ENCODE measurements at places on chromosomes 3 and 15.

- DNase-seq: peak; percentile 14
Observed at GRCh38 chr3:126664591-126665214, 9.8 kb upstream of the TXNRD3 start.

DNA sequence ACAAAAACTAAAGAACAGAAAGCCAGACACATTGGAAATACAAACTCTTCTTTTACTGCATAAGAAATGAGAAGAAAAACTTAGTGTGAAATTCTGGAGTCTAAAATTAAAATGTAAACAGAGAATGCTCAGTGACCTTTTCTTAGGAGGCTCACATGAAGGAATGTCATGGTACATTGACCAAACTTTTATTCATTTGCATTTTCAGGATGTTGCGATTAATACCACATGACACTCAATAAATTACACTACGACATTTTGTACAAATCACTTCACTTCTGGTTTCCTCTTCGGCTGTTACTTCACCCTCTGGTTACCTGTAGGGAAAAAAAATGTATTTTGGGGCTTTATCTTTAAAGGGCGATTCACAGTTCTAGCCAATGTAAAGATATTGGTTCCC is 56.4 kb upstream of the ACTC1 start:
- no peak for DNase-seq

DNA sequence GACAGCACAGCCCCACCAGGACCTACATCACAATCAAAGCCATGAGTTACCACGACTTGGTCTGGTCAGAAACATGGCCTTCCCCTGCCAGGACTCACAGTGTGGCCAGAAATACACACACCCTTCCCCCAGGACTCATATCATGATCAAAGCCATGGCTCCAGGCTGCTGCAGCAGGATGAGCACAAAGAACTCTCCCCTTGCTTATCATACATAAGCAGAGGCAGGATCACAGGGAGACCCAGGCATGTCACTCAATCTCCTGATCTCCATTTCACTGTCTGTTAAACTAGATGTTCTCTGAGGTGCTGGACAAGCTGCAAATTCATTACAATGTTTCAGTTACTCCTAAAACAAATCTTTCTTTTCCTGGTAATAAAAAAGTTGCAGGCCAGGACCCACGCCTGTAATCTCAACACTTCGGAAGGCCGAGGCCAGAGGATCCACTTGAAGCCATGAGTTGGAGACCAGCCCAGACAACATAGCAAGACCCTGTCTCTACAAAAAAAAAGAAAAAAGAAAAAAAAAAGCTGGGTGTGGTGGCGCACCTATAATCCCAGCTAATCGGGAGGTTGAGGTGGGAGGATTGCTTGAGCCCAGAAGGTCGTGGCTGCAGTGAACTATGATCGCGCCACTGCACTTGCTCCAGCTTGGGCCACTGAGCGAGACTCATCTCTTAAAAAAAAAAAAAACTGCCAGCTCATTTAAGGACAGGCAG is 1.2 kb downstream of the PFKFB4 start:
- DNase-seq: no peak

DNA sequence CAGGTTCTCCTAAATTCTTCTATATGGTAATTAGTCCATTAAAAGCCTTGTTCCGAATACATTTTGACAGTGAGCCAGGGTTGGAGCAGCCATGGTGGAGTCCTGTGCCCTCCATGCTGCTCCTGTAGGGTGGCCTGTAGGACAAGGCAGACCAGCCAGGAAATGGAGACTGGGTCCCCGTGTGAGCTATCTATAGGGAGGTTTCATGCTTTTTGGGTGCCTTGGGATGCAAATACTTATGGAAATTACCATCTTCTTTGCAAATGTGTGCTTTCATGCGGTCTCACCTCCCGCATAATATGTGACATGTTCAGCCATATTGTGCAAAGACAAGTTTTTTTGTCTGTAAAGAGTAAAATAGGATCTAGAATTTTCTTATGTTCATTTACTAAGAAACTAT is 58.0 kb upstream of the FURIN start:
- DNase-seq: no peak

GRCh38 chr15:100571592-100572167 is 30.3 kb downstream of the LINS1 start:
- DNase-seq: no peak

DNA sequence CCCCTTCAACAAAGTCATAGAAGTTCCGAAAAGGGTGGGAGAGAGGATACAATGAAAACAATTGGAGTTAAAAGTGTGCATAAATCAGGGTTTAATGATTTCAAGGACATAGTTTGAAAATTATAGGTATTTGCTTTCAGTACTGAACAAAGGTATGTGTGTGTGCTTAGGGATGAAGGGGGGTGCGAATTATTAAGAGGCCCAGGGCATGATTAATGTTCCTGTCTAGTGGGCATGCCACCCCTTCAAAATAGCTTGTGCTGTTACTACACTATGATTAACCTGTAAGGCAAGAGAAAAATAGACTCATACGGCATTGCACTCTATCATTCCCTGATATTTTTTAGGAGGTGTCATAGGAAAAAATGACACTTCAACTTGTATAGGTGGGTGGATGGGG is 731.6 kb downstream of the NAALADL2 start:
- DNase-seq: no peak

DNA sequence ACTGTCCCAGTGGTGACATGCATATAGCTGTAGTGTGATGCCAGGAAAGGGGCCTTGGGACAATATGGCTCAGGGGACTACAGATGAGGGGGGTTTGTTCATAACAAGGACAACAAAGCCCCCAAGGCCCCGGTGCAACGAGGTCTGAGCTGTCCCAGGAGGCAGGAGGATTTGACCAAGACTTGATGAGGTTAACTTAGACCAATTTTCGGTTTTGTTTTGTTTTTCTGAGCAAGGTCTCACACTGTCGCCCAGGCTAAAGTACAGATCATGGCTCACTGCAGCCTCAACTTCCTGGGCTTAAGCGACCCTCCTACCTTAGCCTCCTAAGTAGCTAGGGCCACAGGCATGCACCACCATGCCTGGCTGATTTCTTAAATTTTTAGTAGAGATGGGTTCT is 23.8 kb downstream of the EFCAB12 start:
- no peak for DNase-seq

DNA sequence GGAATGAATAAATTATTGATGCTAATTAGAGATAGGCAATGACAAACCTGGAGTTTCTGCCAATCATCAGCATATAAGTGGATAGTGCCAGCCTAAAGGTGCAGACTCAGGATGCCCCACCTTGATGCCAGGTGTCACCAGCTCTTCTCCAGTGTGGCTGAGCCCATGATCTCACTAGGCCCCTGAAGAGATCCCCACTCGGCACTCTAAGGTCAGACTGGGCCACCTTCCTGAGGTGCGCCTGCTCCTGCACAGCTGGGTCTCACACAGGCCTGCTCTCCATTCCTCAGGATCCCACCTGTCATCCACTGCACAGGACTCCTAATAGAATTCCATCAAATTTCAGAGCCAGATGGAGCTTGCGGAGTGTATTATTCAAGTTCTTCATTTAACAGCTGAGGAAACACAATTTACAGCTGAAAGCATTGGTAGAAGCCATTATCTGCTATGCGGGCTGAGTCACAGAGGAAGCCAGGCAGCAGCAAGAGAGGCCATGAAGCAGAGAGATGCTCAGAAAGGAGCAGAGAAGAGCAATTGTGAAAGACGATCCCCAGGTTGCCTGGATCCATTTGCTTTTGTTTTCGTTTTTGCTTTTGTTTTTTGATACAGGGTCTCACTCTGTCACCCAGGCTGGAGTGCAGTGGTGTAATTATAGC is 25.1 kb upstream of the FSTL1 start:
- no peak for DNase-seq

DNA sequence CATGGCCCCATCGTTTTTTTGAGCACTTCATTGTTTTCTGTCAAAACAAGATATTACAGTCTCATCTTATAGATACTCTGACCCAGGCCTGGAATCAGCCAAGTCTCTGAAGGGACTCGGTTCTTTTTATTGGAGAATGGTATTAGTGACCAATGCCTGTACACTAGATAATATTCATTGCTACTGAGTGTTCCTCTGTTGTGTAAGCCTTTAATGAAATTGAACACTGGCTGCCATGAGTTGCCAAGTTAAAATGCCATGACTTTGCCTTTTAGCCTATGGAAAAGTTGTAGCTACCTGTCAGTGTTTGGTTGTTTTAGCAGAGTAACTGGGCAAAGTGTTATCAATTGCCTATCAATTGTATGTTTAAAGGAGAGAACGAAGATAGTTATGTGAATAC is 134.0 kb downstream of the AKAP13 start:
- DNase-seq: no peak

GRCh38 chr15:60831540-60831939 is 352.6 kb upstream of the ICE2 start:
- DNase-seq: no peak

GRCh38 chr3:191329654-191330529 is at the start of gene UTS2B:
Gene UTS2B (minus strand): TSS chr3:191330526. CDS start chr3:191282189, 48,337 bp downstream.
- DNase-seq: peak; percentile 70

DNA sequence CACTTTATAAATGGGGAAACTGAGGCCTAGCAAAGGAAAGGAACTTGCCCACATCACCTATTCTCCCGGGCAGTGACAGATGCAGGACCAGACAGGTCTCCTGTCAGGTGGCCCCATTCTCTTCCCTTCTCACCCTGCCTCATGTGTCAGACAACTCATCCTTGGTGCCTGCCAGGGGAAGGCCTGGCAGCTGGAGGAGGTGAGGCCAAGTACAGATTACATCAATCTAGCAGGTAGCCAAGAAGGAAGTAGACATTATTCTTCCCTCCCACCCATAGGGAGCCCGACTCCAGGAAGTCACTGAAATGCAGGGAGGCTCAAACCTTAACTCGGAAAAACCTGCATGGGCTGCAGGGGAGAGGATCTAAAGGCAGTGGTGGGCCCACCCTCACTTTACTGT is 39.6 kb downstream of the DAPK2 start:
- DNase-seq: no peak

DNA sequence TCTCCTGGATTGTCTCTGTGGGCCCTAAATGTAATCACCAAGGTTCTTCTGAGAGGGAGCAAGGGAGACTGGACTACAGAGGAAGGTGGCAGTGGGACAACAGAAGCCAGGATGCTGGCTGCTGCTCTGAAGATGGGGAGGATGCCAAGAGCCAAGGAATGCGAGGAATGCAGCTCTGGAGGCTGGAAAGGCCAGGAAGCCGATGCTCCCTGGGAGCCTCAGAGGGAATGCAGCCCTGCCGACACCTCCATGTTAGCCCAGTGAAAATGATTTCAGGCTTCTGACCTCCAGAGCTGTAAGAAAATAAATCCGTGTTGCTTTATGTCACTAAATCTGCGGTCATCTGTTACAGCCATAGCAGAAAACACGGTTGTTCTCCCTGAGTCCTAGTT is 44.1 kb downstream of the UMPS start:
- peak; percentile 73 for DNase-seq

- no peak for DNase-seq
Observed at GRCh38 chr3:152321955-152322377, 53.2 kb downstream of the MBNL1 start.

DNA sequence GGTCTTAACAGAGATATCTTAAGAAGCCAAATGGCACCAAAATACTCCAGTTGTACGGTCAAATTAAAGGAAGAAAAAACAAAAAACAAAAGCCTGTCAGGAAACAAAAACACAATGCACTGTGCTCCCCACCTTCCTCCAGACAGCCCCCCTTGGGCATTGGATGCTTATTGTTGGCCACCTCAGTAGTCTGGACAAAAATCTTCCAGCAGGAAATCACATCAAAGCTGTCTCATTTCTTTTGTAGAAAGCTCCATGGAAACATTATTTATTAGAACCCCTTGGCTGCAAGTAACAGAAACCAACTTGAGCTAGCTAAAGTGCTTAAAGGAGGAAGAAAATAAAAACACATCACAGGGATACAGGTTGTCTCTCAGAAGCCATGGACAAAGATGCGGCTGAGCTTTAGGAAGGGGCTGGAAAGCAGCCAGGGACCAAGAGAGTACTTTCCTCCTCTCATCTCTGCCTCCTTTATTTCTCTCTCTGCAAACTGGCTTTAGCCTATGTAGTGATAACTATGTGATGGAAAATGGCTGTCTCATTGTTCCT is 651.5 kb upstream of the ADAMTS9 start:
- no peak for DNase-seq

GRCh38 chr15:89201465-89202005 is 19.8 kb downstream of the RLBP1 start:
- DNase-seq: no peak

GRCh38 chr15:74327756-74328155 is 39.7 kb downstream of the CYP11A1 start:
- DNase-seq: no peak

- peak; percentile 64 for DNase-seq
Observed at GRCh38 chr3:173993299-173993698, 595.8 kb downstream of the NLGN1 start.

DNA sequence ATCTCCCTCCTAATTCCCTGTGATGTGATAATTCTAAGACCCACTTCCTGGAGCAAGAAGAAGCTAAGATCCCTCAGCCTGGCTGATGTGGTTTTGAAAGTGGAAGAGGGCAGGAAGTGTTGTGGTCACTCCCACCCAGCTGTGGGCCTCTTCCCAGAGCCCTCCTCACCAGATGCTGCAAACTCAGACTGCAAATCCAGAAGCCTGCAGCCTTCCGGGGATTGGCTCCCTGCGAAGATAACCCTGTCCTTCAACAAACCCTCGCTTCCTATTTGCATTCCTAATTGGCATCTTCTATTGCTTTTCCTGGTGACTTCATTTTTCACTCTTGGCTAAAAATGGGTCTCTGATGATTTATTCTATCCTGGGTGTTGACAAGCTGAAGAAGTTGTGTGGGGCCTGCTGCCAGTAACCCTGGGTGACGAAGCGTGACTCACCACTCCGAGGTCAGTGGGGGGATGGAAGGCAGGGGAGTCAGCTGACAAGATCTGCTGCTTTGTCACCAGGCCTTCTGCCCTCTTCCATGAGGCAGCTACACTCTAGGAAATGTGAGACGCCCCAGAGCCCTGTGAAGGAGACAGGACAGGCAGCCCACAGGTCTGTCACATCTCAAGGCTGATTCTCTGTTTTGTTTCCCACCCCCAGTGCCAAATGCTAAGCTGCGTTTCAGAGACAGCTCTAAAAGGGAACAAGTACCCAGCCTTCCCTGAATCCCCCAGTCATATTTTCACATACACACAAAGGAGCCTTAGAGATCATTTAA is 99.7 kb upstream of the LIPC start:
- peak; percentile 100 for DNase-seq

GRCh38 chr3:88180398-88180999 is 30.7 kb downstream of the C3orf38 start:
- DNase-seq: peak; percentile 48

GRCh38 chr3:12722226-12722625 is 36.8 kb downstream of the TMEM40 start:
- no peak for DNase-seq

DNA sequence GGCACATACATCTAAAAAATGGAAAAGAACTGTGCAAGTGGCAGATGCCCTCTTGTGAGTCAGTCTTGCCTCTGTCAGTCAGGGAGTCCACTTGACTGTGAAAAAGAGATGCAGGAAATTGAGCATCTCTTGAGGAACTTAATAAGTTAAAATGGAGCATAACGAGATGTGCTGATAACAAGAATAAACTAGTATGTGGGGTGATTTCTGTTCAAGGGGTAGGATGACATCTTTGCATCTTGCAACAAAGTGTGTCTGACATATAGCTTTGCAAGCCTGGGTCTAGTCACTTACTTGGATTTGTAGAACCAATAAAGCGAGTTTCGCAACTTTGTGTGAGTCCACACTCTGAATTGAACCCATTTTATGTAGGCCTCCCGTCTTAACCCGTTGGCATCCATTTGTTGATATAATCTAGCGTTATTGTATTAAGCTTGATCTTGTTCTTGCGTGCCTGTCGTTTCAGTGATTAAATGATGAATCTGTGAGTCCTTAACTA is 2.2 kb downstream of the USP3 start:
- peak; percentile 59 for DNase-seq

- no peak for DNase-seq
Observed at GRCh38 chr3:132596816-132597433, at the start of gene ACKR4. Gene ACKR4 (plus strand): TSS chr3:132597270. CDS start chr3:132600398, 3,128 bp downstream.
